G401 (cell line): ENCODE measurements at places on chromosomes 6 and 20. TPM values are rescaled to one million over a fixed set of nuclear protein-coding genes. Genes with fewer than 3 reads are reported as not detected.

The ADTRP gene
- 9.9 and 16.8 TPM in 2 replicates for total RNA-seq

The POPDC3 gene
- total RNA-seq, result 36.4 and 37.8 TPM in 2 replicates

The TGM3 gene
- not detected in 2 replicates for total RNA-seq

The OR11A1 gene
- not detected in 2 replicates for total RNA-seq

The RAET1E gene
- not detected in 2 replicates for total RNA-seq

The ADGRB3 gene
- total RNA-seq, result not detected in 2 replicates

The CALHM6 gene
- total RNA-seq, result 0.74 TPM in 1 of 2 replicates, not detected in the other

DNA sequence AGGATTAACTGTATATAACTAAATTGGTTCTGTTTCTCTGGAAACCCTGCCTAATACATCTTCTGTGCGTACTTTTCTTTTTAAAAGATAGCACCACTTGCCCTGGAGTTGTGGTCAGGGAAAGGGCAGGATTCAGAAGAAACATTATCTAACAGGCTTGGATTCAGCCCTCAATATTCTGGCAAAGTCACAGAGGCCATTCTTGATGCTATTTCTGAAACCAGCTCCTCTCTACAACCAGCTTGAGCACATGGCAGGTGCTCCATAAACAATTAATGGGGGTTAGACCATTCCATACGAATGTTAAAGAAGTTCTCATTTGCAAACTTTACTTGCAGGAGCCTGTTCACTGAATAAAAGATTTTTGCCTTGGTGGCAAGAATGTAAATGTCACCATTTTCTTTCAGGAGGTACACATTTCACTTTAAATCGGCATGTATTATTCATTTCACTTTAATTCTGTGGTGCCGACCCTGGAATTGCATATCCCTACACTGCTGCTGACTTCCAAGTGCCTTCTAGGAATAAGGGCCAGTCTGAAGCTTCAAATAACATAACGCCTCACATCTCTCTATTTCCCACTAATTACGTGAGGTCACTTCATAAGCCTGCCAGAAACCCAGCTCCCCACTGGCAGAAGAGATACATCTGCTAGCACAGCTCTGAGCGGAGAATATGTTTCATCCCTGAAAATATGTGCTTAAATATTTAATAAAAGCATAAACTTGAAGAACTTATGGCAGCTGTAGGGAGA lies 248.7 kb downstream of the ADGRG6 start:
- DNase-seq, result no peak

GRCh38 chr6:106107043-106107613 lies 21.0 kb downstream of the PRDM1 start:
- no peak for DNase-seq

DNA sequence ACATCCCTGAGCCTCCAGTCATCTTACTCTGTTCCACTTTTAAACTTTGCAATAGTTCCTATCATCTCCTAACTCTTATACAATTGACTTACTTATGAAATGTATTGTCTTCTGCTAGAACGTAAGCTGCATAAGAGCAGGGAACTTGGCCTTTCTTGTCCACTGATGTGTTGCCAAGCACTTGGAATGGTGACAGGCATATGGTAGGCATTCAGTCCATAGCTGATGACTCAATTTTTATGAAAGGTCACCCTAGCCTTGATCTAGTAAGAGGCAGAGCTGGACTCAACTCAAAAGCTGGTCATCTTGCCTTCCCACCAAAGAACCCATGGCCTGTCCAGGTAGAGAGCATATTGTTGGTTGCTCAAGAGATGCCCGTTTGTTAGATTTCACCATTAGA lies 82.4 kb upstream of the FAM184A start:
- no peak for DNase-seq

- DNase-seq, result no peak
Observed at GRCh38 chr20:33993576-33994221, at the start of gene RALY. TSS of gene RALY (plus strand) at chr20:33993911. CDS start at chr20:34072075, 78,164 bp downstream.

- DNase-seq, result no peak
Observed at GRCh38 chr20:51569815-51570738, 27.6 kb upstream of the NFATC2 start.

- DNase-seq, result no peak
Observed at GRCh38 chr6:109820706-109821350, 129.7 kb downstream of the FIG4 start.
